Bronchial epithelial cell (primary cell): ENCODE measurements at places on chromosomes 6 and 20. TPM values are rescaled to one million over a fixed set of nuclear protein-coding genes. Genes with fewer than 3 reads are reported as not detected.

DNA sequence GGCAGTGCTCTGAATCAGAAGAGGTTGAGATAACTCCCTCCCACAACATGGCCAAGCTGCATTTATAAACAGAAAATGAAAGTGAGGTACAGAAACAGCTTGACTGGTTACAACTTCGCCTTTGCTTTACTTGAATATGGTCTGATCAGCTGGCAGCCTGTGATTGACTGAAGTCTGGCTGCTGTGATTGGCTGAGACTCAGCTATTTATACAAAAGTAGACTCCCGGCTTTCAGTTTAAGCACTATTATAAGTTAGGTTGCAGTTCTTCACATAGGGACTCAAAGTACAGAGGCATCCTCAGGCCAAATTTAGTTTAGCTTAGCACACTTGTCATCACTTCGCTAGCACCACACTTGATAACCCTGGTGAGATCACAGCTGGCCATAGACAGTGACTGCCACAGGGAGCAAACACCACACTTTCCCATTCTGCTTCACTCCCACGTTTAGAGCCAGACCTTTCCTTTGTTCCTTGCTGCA, 362.6 kb downstream of the EPM2A start:
- DNase-seq, result peak; percentile 29

GRCh38 chr20:19930426-19930825, 86.7 kb upstream of the NAA20 start:
- DNase-seq, result no peak

- DNase-seq, result no peak
Observed at GRCh38 chr6:106247733-106248132, 77.8 kb downstream of the ATG5 start.

The BPIFB6 gene
- total RNA-seq, result not detected in 2 replicates

The TIAM2 gene
- total RNA-seq, result 2.4 and 2.6 TPM in 2 replicates

- no peak for DNase-seq
Observed at GRCh38 chr6:82370788-82371187, 7.2 kb downstream of the TPBG start.

The PPP1R16B gene
- total RNA-seq, result 0.26 and 0.77 TPM in 2 replicates

The KIAA0408 gene
- not detected in 2 replicates for total RNA-seq

GRCh38 chr6:14108571-14109410, 8.8 kb upstream of the CD83 start:
- DNase-seq, result no peak

- peak; percentile 47 for DNase-seq
Observed at GRCh38 chr6:6966127-6966526, 141.6 kb upstream of the RREB1 start.

GRCh38 chr6:43231053-43231452, 1.8 kb upstream of the DNPH1 start:
- no peak for DNase-seq

The DEF6 gene
- total RNA-seq, result 25.0 and 26.0 TPM in 2 replicates

GRCh38 chr6:168520233-168520632, 79.2 kb downstream of the SMOC2 start:
- DNase-seq, result no peak

The PRSS35 gene
- 0.13 TPM in 1 of 2 replicates, not detected in the other for total RNA-seq

DNA sequence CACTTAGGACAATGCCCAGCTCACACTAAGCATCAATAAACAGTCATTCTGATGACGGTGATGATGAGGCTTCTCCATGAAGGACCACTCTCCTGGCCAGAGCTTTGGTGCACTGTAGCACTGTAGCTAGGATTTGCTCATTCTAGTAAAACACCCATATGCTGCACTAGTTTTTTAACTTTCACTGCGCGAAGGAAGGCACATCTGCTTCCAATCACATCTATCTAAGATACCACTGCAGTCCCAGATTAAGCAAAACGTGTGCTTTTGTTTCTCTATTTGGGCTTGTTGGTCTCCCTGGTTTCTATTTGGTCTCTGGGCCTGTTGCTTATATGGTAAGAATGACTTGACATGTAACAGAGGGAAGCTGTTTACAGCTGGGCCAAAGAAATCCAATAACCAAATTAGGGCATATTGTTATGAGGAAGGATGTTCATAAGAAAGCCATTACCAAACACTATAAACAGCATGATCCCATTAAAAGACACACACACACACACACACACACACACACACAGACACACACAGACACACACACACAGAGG, 62.4 kb downstream of the FAM229B start:
- no peak for DNase-seq

GRCh38 chr20:24388828-24389380, 80.5 kb upstream of the SYNDIG1 start:
- no peak for DNase-seq

DNA sequence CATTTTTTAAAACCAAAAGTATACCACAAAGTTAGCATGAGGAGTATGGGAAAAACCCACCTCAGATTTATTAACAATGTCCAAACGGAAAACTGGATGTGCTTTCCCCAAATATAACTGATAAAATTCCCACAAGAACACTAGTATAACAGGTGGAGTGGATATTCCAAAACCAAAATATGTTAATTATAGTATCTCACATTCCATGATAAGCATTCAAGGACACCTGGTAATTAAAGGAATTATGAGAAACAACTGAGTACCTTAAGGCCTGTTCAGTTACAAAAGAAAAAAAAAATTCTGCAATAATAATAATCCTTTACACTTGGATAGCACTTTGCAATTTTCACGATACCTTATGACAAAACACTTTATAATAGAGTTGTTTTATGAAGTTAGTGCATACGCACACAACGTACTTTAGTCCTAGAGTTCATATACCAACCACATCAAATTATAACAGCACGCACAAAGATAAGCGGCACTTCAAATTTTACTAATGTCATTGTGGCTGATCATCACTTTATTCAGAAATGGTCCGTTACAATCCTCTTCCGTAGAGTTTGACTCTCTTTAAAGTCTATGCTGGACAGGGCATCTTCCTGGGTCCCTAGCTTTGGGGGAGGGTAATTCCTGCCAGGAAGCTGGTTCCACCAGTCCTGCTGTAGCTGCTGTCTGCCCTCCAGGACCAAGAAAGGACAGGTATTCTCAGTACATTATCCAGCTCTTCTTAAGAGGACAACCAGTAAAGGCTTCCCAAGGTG, 1.7 kb downstream of the CDK19 start:
- no peak for DNase-seq

DNA sequence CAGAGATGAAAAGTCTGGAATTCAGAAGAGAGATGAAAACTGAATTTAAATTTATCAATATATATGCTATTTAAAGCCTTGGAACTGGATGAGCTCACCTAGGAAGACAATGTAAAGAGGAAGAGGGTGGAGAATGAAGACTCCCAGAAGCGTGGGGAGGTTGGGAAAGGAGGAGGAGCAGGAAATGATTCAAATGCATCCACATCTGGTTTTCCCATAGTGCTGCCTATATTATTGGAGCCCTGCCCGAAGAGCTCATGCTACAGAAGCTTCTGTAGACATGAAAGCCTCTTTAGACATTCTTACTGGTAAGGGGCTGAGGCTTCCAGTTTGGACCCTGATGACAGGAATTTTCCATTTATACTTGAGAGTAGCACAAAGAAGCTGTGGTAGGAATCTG, 19.2 kb downstream of the PDE7B start:
- DNase-seq, result peak; percentile 72
